ENCODE measurements at places on chromosomes 6 and 20.

DNA sequence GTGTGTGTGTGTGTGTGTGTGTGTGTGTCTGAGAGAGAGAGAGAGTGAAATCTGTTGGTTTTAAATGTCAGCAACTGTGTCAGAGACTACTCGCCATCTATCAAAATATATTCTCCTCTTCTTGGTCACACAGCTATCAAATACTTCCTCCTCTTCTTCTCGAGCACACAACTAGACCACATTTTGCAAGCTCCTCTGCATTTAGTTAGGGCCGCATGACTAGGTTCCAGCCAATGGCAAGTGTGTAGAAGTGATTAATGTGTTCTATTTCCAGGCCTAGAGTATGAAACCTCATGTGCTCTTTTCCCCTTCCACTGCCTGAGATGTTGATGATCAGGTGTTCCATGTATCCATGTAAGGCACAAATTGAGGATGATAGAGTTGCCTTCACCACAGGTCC, 278.5 kb upstream of the MARCKS start:
- no peak for DNase-seq

DNA sequence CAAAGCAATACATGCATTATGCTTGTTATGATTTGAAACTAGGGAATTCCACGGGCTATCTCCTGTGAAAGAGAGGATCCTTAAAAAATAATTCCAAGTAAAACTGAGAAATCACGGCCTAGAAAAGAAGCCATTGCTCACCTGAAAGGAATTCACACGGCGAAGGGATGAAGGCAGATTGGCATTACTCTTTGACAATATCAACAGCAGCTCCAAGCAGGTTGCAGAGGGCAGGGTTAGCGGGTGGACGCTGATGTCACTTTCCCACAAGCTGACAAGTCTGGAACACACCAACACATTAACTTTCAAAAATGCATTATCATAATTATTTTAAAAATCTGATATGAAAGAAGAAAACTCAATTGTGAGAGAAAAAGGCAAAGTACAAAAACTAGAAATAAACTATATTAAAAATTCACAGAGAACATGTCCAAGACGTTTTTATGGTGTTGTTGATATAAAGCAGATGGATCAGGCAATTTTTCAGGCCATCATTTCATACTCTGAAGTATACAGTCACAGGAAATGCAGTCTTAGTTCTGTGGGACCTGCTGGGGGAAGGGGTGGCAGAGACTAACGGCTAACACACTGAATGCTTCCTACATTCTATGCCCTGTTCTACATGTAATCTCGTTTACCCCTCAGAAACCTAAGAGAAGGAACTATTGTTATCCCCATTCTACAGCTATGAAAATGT, 108.3 kb downstream of the UBE3D start:
- no peak for DNase-seq

GRCh38 chr20:36405255-36405654, 99.1 kb downstream of the DLGAP4 start:
- DNase-seq = no peak

DNA sequence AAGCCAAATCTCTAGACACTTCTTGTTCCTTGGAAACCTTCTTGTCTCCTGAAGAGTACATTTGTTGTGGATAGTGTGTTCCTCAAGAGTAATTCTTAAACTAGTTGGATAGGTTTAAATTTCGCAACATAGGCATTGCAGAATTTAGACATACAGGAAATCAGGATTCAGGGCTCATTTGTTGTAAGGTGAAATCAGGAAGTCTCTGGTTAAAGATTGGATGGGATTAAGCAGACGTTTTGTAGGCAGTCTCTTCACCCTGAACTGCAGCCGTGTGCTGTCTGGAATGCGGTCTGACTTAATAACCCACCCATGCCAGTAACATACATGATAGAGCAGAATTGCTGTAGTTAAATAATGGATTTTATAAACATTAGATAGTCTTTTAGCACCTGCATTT, 21.7 kb downstream of the HIVEP1 start:
- no peak for DNase-seq

- no peak for DNase-seq
These were observed 627.5 kb downstream of the PRKN start for GRCh38 chr6:162100096-162100495.

- DNase-seq = no peak
These were observed 95.0 kb downstream of the SAMD5 start for GRCh38 chr6:147603392-147604081.

DNA sequence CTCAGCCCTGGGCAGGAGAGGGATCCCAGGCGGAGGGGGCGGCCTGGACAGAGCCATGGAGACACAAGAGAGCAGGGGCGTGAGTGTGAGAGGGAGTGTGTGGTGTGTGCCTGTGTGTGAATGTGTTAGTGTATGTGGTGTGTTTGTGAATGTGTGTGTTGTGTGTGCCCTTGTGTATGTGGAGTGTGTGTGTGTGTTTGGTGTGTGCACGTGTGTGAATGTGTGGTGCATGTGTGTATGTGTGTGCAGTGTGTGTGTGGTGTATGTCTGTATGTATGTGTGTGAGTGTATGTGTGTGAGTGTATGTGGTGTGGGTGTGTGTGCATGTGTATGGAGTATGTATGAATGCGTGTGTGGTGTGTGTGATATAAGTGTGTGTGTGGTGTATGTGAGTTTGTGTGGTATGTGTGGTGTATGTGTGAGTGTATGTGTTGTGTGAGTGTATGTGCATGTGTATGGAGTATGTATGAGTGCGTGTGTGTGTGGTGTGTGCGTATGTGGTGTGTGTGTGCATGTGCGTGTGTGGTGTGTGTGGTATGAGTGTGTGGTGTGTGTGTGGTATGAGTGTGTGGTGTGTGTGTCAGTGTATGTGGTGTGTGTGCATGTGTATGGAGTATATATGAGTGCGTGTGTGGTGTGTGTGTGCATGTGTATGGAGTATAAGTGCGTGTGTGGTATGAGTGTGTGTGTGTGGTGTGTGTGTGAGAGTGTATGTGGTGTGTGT, 175.2 kb upstream of the AFDN start:
- no peak for DNase-seq

DNA sequence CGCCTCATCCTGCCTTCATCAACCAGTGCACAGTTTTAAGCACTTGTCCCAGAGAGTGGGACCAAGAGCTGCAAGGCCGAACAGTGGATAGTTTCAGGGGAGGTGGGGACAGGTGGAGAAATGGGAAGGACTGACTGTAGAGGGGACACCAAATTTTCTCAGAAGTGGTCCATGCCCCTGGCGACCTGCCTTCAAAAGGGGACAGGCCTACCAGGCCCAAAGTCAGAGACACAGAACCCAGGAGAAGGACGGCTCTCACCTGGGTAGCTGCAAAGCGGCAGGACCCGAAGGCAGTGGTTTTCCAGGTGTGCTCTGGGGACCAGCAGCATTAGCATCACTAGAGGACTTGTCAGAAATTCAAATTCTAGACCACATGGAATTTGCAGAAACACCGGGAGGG, 5.8 kb downstream of the TFEB start:
- DNase-seq = no peak

DNA sequence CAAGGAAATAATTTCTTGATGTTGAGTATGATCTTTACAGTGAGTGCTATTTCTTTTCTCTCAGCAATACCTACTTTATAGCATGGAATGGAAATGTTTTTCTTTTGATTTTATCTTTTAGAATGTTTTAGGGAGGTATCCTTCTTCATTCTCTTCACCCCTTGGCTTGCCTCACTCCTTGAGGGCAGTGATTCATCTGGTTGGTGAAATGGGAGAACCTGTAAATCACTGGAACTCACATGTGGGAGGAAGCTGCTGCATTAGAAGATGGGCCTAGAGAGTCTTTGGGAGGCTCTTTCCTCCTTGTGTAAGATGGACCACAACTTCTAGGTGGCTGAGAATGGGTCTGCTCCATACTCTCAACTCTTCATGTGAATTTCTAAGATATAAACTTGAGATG, 244.8 kb upstream of the SYNCRIP start:
- no peak for DNase-seq

GRCh38 chr6:167153521-167153959, 4.2 kb downstream of the GPR31 start:
- DNase-seq = no peak
